CMK (cell line): ENCODE measurements at places on chromosomes 16 and 17.

DNA sequence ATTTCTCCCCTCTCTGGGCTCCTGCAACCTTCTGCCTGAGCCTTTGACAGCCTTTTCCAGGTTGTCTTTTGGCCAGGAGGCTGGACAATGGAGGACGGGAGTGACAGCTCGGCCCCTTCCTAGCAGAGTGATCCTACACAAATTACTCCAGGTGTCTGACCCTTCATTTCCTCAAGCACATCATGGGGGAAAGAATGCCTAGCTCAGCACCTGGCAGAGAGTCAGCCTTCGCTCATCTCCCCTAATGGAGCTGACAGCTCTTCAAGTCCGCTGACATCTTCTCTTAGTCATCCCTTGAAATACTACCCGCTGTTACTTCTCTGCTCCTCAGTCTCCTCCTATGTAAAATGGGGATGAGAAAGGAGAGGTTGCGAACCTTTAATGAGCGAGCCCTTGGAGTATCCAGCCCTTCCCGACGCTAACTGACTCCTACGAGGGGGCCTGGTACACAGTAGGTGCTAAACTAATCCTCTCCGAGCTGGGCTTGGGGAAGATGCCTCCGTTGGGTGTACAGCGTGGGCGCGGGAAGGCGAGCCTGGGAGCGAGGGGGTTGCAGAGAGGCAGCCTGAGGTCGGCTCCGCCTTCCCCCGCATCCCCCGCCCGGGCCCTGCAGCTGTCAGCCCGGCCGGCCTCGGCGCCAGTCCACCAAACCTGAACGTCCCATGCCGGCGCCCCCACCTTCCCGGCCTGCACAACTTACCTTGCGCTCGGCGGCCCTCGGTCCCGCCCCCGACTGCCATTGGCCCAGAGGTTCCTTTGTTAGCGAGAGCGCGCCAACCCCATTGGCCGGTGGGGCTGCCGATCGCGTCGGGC is 480 bp upstream of the MPRIP start:
- DNase-seq: peak; percentile 93

DNA sequence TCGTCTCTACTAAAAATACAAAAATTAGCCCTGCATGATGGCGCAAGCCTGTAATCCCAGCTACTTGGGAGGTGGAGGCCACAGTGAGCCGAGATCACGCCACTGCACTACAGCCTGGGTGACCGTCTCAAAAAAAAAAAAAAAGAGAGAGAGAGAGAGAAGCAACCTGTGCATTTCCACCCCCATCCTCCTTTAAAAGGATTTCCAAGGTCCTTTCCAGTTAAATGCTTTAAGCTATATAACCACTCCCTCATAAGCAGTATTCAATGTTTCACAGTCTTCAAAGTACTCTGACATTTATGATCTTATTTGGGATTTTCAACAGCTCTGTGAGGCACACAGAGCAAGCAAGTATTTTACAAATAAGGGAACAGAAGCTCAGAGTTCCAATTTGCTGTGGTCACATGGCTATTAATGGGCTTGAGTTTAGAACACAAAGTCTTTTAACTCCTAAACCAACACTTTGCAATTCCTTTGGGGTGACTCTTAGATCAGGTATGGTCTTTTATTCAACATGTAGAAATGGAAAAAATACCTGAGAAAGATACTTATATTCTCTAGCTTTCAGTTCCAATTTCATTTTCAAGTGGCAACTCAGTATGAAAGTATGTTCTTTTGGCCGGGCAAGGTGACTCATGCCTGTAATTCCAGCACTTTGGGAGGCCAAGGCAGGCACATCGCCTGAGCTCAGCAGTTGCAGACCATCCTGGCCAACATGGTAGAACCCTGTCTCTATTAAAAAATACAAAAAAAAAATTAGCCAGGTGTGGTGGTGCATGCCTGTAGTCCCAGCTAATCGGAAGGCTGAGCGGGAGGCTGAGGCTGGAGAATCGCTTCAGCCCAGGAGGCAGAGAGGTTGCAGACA is 31.3 kb downstream of the SPOP start:
- DNase-seq: no peak

DNA sequence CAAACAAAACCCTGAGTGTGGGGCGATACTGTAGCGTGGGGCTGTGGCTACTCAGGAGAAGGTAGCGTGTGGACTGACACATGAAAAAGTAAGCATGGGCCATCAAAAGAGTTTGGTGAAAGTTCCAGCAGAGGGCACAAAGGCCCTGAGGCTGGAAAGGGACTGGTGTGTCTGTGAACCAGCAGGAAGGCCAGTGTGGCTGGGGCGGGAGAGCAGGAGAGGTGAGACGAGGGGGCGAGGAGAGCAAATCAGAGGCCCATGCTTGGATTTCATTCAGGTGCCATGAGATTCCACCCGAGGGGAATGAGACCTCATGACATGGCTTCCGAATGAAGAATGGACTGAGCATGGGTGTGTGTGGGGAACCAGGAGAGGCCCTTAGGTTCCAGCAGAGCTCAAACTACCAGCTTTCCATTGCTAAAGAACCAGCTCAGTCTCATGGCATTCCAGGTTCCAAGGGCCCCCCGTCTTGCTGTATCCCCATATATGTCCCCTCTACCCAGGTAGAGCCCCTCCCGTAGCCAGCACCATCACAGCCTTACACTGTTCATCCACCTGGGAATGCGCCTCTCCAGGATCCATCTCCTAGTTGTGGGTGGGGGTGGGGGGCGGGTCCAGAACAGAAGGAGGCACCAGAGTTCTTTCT is 31.1 kb downstream of the TRPV2 start:
- no peak for DNase-seq

GRCh38 chr16:19919142-19919541 is 34.5 kb upstream of the GPRC5B start:
- no peak for DNase-seq

GRCh38 chr17:45129426-45129939 is 2.8 kb downstream of the PLCD3 start:
- no peak for DNase-seq

DNA sequence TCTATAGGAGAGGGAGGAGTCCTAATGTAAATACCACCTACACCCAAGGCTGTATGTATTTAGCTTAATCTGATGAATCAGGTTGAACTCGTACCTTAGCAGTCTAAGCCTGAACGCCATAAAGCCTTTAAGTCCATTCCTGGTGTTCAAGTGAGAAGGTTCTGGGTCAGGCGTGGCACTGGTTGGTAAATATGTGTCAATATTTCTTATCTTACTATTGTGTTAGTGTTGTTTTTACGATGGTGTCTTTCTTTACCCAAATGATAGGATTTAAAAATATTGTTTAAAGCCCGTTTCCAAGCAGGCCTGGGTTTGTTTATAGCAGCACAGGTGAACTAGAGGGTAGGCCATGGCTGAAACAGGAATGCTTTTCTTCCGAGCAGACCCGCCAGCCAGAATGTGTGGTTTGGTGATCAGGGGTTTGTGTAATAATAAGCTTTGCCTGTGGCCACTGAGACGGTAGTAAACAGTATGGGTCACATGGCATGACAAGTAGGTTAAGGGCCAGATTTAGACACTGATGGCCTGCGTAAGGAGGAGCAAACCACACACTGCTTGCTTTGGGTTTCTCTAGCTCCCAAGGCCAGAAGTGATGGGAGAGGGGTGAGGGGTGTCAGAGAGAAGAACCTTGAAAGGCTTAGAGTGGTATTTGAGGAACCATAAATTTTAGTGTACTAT is 3.3 kb downstream of the TMEM94 start:
- no peak for DNase-seq
